ENCODE measurements at places on chromosomes 3 and 15. TPM values are rescaled to one million over a fixed set of nuclear protein-coding genes. Genes with fewer than 3 reads are reported as not detected.

The ARL8B gene
- total RNA-seq: 49.4 TPM

The RARRES1 gene
- 1.1 TPM for total RNA-seq

The SLC24A5 gene
- under 0.01 TPM for total RNA-seq

The IL20RB gene
- 0.65 TPM for total RNA-seq

The KNG1 gene
- total RNA-seq: not detected

Measured in epithelial cell of umbilical artery (primary cell).